Activated B cell treated with CpG ODN at 0.5 μM for 24 hours (primary cell): ENCODE measurements at places on chromosomes 16 and 17.

DNA sequence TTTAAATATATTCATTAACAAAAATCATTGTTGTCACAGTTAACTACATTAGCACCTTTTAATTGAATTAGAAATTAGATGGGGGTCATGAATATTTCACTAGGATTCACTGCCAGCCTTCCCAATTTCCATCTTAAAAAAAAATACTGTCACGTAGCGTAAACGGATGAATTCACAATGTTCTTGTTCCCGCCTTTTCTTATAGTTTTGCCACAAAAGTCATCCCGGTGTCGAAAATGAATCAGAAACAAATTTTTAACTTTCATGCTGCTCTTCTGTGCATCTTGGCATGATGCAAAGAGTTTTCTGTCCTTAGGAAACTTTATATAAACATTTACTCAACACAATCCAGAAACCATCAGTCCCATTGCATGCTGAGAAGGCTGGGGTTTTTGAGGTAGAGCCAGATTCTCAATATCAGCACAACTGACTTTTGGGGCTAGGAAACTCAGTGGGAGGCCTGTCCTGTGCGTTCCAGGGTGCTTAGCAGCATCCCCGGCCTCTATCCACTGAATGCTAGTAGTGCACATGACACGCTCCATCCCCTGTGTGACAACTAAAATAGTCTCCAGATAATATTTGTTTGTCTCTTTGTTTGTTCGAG, 252.9 kb upstream of the XYLT1 start:
- no peak overlapping the region for H3K27ac ChIP-seq
- H3K4me3 ChIP-seq, result no peak overlapping the region
- no peaks in the 10 kb centered on the region for H3K36me3 ChIP-seq
- H3K4me1 ChIP-seq, result no peaks in the 10 kb centered on the region
- no peak for DNase-seq

- peaks cover 8% of the 10 kb centered on the region for H3K4me1 ChIP-seq
- H3K27me3 ChIP-seq, result peaks cover 12% of the 10 kb centered on the region
- no peak overlapping the region for H3K27ac ChIP-seq
- DNase-seq, result no peak
Observed at GRCh38 chr16:89026121-89026612, 49.2 kb upstream of the CBFA2T3 start.

GRCh38 chr16:66291833-66292232, 74.7 kb upstream of the CDH5 start:
- H3K4me1 ChIP-seq, result no peaks in the 10 kb centered on the region
- DNase-seq, result no peak
- H3K27ac ChIP-seq, result no peak overlapping the region
- H3K4me3 ChIP-seq, result no peak overlapping the region

- H3K4me3 ChIP-seq, result no peak overlapping the region
- no peaks in the 10 kb centered on the region for H3K36me3 ChIP-seq
Observed at GRCh38 chr16:89199241-89200123, 855 bp downstream of the SLC22A31 start.

DNA sequence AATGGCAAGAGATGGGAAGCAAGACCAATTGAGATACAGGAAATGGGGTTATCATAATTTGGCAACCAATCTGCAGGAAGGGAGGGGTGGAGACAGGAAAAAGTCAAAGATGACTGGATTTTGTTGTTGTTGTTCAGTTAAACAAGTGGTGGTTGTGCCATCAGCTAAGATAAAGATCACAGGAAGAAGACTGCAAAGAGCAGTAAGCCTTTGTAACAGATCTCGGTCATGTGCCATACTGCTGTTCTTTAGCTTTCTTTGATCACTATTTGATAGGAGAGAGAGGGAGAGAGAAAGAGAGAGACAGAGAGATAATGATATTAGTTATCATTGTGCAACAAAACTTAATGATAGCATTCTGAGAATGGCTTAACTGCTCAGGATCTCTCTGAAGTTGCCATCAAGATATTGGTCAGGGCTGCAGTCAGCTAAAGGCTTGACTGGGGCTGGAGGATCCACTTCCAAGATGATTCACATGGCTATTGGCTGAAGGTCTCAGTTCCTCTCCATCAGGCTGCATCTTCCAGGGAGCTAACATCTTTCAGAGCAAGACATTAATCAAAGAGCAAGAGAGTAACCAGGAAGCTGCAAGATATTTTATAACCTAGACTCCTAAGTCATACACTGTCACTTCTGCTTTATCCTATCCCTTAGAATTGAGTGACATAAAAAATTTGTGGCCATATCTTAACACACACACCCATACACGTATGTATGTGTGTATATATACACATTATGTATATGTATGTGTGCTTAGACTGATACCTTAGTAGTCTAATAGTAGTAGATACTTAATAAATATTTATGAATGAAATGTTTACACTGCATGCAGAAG, 405.0 kb downstream of the SHISA9 start:
- no peaks in the 10 kb centered on the region for H3K4me1 ChIP-seq
- no peak overlapping the region for H3K4me3 ChIP-seq
- H3K36me3 ChIP-seq, result no peaks in the 10 kb centered on the region
- peaks cover 3% of the 10 kb centered on the region for H3K27me3 ChIP-seq
- H3K27ac ChIP-seq, result no peak overlapping the region
- DNase-seq, result no peak

GRCh38 chr17:9151091-9151490, 129.8 kb downstream of the NTN1 start:
- H3K4me3 ChIP-seq, result no peak overlapping the region
- H3K27me3 ChIP-seq, result peaks cover 9% of the 10 kb centered on the region
- H3K4me1 ChIP-seq, result no peaks in the 10 kb centered on the region

- H3K27ac ChIP-seq, result no peak overlapping the region
- no peaks in the 10 kb centered on the region for H3K36me3 ChIP-seq
- DNase-seq, result peak; percentile 30
- peaks cover 11% of the 10 kb centered on the region for H3K4me1 ChIP-seq
- peak overlapping the region; percentile 73 for H3K4me3 ChIP-seq
- H3K27me3 ChIP-seq, result peaks cover 59% of the 10 kb centered on the region
Observed at GRCh38 chr17:45784741-45785479, 790 bp downstream of the CRHR1 start.

GRCh38 chr16:50861970-50862411, 120.1 kb downstream of the CYLD start:
- H3K4me3 ChIP-seq, result no peak overlapping the region
- H3K4me1 ChIP-seq, result no peaks in the 10 kb centered on the region
- peaks cover 15% of the 10 kb centered on the region for H3K27me3 ChIP-seq
- no peaks in the 10 kb centered on the region for H3K36me3 ChIP-seq
- H3K27ac ChIP-seq, result no peak overlapping the region
- DNase-seq, result no peak

GRCh38 chr16:13621639-13622038, 298.3 kb upstream of the ERCC4 start:
- no peak overlapping the region for H3K27ac ChIP-seq
- no peaks in the 10 kb centered on the region for H3K36me3 ChIP-seq
- no peaks in the 10 kb centered on the region for H3K4me1 ChIP-seq

DNA sequence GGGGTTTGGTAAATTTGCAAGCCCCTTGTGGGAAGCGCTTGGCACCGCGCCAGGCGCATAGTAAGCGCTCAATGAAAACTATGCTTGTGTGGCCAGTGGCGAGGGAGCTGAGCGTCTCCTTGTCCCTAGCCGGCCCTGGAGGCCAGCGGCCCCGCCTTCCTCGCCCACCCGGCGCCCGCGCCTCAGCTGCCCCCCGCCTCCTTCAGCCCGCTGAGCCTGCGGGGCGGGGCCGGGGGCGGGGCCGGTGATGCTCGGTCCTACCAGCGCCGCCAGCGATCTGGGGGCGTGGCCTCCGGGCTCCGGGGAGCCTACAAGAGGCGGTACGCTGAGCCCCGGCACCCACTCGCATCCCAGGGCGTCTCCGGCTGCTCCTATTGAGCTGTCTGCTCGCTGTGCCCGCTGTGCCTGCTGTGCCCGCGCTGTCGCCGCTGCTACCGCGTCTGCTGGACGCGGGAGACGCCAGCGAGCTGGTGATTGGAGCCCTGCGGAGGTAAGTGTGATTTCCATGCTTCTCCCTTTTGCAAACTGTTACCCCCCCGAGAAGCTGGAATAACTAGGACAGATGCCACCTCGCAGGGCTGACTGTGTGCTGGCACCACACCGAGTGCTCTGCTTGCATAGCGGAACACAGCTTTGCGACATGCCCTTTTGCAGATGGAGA, at the start of gene CRISPLD2:
Gene CRISPLD2, plus strand, starts transcription at position 342 of the 661 bp plus-strand sequence. CDS start 18,511 bp downstream, outside the sequence.
- H3K27me3 ChIP-seq, result peaks cover 43% of the 10 kb centered on the region
- peak; percentile 58 for DNase-seq
- H3K4me3 ChIP-seq, result peak within 1 kb of the TSS; percentile 44
- peaks cover 9% of the 10 kb centered on the region for H3K4me1 ChIP-seq

GRCh38 chr16:31513126-31513525, 4.9 kb upstream of the RUSF1 start:
- peaks cover 22% of the 10 kb centered on the region for H3K4me1 ChIP-seq
- H3K27ac ChIP-seq, result no peak overlapping the region
- no peak for DNase-seq
- peaks cover 6% of the 10 kb centered on the region for H3K36me3 ChIP-seq
- H3K4me3 ChIP-seq, result no peak overlapping the region
- H3K27me3 ChIP-seq, result peaks cover 8% of the 10 kb centered on the region

DNA sequence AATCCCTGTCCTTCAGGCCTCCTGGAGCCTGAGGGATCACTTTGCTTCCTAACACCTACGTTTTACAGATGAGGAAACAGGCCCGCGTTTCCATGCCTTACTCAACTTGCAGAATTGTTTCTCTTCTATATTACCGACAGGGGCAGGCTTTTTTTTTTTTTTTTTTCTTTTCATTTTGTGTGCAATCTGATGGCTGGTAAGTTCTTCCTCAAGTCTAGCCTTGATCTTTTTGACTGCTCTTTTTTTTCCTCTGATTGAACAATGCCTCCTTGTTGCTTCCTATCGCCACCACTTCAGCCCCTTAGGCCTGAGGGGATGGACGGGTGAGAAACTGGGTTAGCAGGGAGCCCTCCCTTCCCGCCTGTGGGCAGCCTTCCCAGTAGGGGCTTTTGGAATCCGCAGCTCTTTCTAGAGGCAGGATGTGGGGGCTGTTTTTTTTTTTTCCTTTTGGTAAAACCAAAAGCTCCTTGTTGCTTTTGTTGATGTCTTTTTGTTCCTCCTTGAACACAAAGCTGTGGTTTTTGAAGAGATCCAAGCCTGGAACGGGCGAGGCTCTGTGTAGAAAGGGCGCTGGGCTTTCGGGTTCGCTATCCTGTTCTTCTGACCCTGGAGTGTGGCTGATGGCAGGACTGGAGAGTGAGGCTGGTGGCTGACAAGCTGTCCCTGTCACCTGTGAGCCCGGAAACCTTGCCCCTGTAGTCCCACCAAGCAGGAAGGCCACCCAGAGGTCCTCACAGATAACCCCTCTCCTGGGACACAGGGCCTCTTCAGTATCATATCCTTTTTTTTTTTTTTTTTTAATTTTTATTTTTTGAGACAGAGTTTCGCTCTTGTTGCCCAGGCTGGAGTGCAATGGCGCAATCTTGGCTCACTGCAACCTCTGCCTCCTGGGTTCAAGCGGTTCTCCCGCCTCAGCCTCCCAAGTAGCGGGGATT, 14.0 kb downstream of the LASP1 start:
- H3K27me3 ChIP-seq, result no peaks in the 10 kb centered on the region
- H3K4me3 ChIP-seq, result peak overlapping the region; percentile 38
- H3K4me1 ChIP-seq, result peaks cover 68% of the 10 kb centered on the region
- no peak for DNase-seq
- peaks cover 71% of the 10 kb centered on the region for H3K36me3 ChIP-seq

GRCh38 chr17:30908717-30909420, 2.8 kb upstream of the TEFM start:
- peaks cover 8% of the 10 kb centered on the region for H3K36me3 ChIP-seq
- DNase-seq, result no peak
- no peak overlapping the region for H3K27ac ChIP-seq
- H3K27me3 ChIP-seq, result no peaks in the 10 kb centered on the region

DNA sequence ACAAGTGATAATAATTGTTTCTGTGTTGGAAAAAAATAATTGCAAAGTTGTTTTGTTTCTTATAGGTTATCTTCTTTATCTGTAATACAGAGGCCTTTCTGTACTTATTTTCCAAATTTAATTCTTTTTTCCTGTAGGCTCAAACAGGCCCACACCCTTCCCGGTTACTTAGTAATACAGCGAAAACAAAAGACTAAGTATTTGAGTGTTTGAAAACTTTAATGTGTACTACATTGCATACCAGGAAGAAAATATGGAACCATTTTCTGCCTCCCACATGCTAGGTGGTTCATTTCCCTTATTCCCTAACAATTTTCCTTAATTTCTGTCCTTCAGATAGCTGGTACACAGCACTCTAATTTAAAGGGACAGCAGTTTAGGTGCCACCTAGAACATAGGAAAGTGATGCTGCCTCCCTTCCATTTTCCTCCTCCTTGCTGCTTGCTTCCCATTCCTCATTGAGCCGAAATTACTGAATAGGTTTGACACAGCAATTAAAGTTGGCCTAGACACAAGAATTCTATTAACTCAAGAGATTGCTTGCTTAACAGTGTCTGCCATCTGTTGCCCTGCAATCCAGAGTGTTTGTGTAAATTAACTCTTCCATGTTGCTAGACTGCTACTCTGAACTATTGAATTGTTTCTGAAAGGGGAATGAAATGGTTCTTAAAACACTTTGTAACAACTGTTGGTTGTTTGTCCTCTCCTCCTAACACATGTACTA, 24.2 kb downstream of the CYB5B start:
- H3K27ac ChIP-seq, result no peak overlapping the region
- peaks cover 16% of the 10 kb centered on the region for H3K4me1 ChIP-seq
- DNase-seq, result no peak
- H3K4me3 ChIP-seq, result no peak overlapping the region

DNA sequence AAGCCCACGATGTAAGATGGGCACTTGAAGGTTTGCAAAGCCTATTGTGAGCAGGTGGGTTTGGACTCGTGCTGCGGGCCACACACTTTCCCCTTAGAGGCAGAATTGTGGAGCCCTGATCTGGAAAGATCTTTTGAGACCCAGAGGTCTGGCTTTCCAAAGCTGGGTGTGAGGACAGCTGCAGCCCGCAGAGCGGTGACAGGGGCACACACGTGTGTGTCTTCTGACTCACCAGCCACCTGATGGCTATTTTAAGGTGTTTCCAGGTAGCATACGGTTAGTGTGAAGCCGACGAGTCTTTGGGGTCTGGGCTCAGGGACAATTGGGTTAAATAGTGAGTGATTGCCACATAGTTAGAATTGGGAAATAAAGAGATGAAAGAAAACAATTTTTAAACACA, 108.9 kb upstream of the GSE1 start:
- no peak for DNase-seq
- H3K27ac ChIP-seq, result no peak overlapping the region
- H3K4me1 ChIP-seq, result no peaks in the 10 kb centered on the region
- H3K36me3 ChIP-seq, result no peaks in the 10 kb centered on the region
